ENCODE measurements at places on chromosomes 1 and 21. TPM values are rescaled to one million over a fixed set of nuclear protein-coding genes. Genes with fewer than 3 reads are reported as not detected.

Gene OR2T11
- not detected for total RNA-seq

Gene ANGPTL3
- not detected for total RNA-seq

Gene TCHHL1
- not detected for total RNA-seq

Gene TMOD4
- total RNA-seq, result 0.29 TPM

Gene MAP3K21
- 0.73 TPM for total RNA-seq

Gene MFSD2A
- 0.58 TPM for total RNA-seq

Gene SLC35F3
- not detected for total RNA-seq

All from smooth muscle cell of trachea (primary cell).